ENCODE measurements at places on chromosomes 2 and 18.

GRCh38 chr2:37819186-37819585, 105.9 kb upstream of the RMDN2 start:
- no peak for DNase-seq

- no peak for DNase-seq
These were observed 207.0 kb upstream of the AGAP1 start for GRCh38 chr2:235286622-235287374.

GRCh38 chr18:23967321-23968089, 47.0 kb upstream of the TTC39C start:
- peak; percentile 9 for DNase-seq

- peak; percentile 49 for DNase-seq
These were observed 214.1 kb upstream of the STON1 start for GRCh38 chr2:48315896-48316194.

GRCh38 chr18:35130236-35130635, 89.0 kb downstream of the MAPRE2 start:
- DNase-seq = no peak

GRCh38 chr18:63470751-63471150, 6.0 kb upstream of the SERPINB5 start:
- DNase-seq = no peak

- DNase-seq = peak; percentile 15
These were observed 107.3 kb upstream of the ANKRD30BL start for GRCh38 chr2:132268977-132269523.

GRCh38 chr2:7011356-7012083, 94.3 kb downstream of the RNF144A start:
- no peak for DNase-seq

GRCh38 chr2:227614246-227614645, 394 bp downstream of the SCYGR3 start:
- no peak for DNase-seq

DNA sequence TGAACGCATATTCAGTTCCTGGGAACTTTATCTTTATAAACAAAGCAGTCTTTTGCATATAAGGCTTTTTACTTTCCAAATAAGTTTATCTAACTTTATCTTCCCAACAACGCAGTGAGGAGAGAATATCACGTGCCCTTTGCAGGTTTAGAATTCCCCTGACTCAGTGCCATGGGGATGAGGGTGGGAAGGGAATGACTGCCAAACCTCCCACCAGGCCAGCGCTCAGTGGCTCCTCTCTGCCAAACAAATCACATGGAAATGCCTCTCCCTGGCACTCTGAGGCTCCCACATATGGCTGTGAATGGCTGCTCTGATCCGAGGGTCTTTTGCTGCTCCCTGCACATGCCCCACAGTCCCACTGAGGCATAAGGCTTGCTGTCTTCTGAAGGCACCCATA, 158.3 kb downstream of the DNAH6 start:
- DNase-seq = no peak

GRCh38 chr2:133377021-133377481, 191.2 kb downstream of the NCKAP5 start:
- DNase-seq = no peak

- DNase-seq = no peak
These were observed 4.7 kb upstream of the IL37 start for GRCh38 chr2:112906276-112906675.

DNA sequence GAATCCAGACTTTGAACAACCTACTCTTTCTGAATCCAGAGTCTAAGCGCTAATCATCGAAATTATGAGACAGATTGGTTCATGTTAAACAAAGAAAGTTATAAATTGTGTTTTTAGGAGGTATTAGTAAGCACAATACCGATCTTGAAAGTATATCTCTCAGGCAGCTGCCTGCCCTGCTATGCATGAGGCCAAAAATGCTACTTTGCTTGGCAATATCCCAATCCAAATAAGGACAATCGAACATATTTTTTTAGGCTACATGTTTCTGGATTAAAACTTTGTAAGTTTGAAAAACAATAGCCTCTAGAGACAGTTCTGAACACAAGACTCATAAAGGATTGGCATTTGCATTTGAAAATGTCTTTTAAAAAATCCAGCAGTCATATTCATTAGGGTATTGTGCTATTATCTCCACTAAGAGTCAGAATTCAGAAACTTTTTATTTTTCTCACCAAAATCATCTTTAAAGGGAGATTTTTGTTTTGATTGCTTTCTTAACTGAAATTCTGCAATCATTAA, 167.1 kb downstream of the PDE1A start:
- DNase-seq = no peak

DNA sequence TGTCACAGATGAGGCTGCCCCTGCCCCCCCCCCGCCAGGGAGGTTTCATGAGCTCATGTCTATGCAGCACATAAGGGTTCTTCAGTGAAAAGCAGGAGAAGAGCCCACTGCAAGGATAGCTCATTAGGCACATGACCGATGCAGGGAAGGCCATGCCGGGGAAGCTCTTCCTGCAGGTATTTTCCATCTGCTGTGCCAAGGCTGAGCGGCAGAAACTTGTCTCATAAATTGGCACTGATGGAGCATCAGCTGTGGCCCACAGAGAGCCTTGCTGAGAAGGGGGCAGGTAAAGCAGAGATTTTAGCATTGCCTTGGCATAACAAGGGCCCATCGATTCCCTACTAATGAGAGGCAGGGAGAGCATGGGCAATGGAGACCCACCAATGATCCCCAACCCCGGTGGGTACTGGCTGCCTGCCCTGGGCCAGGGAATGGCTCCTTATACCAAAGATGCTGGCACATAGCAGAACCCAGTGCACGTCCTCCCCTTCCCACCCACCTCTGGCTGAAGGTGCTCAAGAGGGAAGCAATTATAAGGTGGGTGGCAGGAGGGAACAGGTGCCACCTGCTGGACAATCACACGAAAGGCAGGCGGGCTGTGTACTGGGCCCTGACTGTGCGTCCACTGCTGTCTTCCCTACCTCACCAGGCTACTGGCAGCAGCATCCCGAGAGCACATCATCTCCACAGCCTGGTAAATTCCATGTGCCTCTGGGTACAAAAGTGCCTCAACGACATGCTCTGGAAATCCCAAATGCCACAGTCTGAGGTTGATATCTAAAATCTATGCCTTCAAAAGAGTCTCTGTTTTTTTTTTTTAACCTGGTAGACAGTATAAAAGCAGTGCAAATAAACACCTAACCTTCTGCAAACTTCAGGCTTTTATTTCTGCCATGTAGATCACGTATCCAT, 41.4 kb downstream of the STEAP3 start:
- peak; percentile 45 for DNase-seq
